ENCODE measurements at places on chromosomes 3 and 15. TPM values are rescaled to one million over a fixed set of nuclear protein-coding genes. Genes with fewer than 3 reads are reported as not detected.

- DNase-seq: no peak
Measured at GRCh38 chr3:110944782-110945181, 126.8 kb upstream of the NECTIN3 start.

Gene SLC51A
- not detected for total RNA-seq

Gene TEX9
- 3.7 TPM for total RNA-seq

Gene TMEM158
- 0.41 TPM for total RNA-seq

DNA sequence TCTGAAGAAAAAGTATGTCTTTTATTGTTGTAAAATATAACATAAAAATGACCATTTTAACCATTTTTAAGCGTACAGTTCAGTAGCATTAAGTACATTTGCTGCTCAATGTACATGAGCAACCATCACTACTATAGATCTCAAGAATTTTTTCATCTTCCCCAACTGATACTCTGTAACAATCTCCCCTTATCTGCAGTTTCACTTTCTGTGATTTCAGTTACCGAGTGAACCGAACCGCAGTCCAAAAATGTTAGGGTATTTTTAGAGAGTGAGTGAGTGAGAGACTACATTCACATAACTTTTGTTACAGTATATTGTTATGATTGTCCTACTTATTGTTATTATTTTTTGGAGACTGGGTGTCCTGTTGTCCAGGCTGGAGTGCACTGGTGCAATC, 9.0 kb upstream of the SLC25A26 start:
- DNase-seq: no peak

DNA sequence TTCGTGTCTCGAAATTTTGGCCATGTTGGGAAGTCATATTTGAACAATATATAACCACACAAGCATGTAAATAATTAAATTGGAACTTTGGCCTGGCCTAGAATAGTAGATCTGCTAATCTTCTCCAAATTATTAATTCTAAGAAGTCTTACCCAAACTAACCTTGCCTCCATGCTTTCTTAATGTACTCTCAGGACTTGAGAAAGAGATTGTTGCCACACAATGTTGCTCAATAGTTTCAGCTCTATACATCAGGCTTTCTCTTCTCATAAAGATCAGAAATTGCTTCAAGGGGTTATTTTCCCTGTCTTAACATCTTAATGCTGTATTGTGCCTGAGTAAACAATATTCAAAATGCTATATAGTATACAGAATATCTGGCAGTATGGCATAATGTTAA, 202.7 kb upstream of the LRIG1 start:
- no peak for DNase-seq

Gene RHCG
- not detected for total RNA-seq

Measured in thoracic aorta (tissue), 2 donors.